ENCODE measurements at places on chromosomes 12 and 14. TPM values are rescaled to one million over a fixed set of nuclear protein-coding genes. Genes with fewer than 3 reads are reported as not detected.

GRCh38 chr12:6318440-6318879 is 8.0 kb downstream of the PLEKHG6 start:
- no peak for DNase-seq

The VASH1 gene
- 6.3 TPM for polyA plus RNA-seq

DNA sequence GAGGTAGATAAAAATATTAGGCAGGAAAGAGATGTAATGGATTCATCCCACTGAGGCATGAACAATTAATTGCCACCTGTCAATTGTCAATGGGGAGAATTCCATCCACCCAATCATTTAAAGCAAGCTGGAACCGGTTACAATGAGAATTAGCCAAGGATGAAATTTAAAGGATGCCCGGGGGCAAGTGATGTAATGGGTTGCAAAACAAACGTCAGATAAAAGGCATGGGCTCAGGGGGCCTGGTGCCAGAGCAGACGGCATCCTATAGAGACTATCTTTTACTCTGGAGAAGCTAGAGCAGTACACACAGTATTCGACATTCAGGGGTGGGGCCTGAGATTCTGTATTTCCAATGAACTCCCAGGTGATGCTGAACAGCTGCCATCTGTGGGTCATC is 80.5 kb upstream of the ZFP36L1 start:
- no peak for DNase-seq

The HOXC11 gene
- polyA plus RNA-seq: 1.3 TPM

DNA sequence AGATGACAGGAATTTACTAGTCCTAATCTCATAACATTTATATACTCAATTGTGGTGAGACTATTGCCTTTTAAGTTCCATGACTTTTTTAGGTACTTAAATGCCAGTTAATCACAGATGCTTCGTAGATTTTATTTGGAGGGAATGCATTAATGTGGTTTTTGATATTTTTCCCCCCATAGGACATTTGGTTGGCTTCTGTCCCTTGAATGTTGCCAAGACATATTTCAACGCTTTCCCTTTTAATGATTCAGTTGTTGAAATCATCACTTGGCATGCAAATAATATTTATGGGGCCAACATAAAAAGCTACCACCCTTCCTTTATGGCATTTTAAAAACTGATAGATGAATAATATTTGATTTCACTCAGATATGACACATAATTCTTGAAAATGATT is 172.1 kb downstream of the ACSS3 start:
- no peak for DNase-seq
